NCI-H2107 (cell line): ENCODE measurements at places on chromosomes 16 and 17.

- no peak for DNase-seq
These were observed 4.2 kb downstream of the MATCAP1 start for GRCh38 chr16:67179421-67180080.

DNA sequence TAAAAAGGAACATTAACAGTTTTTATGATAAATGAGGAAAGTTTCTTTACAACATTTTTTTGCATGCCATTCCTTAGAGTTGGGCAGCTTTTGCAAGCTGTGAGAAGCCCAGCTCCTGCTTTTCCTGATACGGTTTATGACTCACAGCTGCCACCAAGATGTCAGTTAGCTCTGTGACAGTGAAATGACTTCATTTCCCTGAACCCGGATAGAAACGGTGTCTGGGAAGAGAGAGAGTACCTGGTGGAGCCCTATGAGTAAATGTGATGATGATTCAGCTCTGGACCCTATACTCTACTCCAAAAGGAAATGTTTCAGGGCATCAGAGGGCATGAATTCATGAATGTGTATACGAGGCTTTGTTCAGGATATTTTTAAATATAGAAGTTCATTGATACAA lies 366.3 kb upstream of the HSBP1 start:
- no peak for DNase-seq

GRCh38 chr17:2013994-2014317 lies 11.2 kb downstream of the RTN4RL1 start:
- DNase-seq, result no peak

DNA sequence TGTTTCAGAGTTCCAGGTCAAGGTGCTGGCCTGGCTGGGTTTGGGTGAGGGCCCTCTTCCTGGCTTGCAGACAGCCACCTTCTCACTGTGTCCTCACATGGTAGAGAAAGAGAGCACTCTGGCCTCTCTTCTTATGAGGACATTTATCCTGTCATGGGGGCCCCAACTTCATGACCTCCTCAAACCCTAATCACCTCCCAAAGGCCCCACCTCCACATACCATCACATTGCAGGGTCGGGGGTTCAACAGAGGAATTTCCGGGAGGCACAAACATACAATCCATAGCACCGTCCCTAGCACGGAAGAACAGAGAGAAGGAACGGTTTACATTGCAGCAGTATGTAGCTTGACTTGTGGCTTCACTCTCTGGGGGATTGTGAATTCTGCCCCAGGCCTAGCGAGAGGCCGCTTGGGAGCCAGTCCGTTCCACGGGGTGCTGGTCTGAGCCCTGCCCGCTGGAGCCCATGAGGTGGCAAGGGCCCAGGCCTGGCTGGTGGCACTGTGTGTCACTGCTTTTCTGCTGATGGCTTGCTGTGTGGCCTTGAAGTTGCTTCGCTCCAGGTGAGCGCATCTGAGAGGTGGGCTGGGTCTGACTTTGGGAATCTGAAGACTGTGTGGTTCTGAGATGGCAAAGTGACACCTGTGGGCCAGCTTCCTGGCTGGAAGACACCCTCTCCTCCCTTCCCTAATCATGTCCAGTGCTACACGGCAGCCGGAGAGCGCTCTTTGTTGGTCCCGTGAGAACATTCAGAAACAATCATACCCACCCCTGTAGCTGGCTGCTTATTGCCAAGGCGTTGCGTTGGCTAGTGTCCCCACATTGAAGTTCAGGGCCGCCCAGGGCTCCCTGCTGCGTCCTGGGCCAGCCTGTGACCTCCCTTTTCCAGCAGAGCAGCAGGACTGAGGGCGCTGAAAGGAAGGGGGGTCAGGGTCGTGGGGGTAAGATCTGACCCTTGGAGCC lies 98.3 kb downstream of the CMIP start:
- no peak for DNase-seq

GRCh38 chr16:58948244-58948643 lies 214.1 kb upstream of the GOT2 start:
- no peak for DNase-seq

- no peak for DNase-seq
These were observed 101.4 kb downstream of the ITFG1 start for GRCh38 chr16:47359478-47359877.

DNA sequence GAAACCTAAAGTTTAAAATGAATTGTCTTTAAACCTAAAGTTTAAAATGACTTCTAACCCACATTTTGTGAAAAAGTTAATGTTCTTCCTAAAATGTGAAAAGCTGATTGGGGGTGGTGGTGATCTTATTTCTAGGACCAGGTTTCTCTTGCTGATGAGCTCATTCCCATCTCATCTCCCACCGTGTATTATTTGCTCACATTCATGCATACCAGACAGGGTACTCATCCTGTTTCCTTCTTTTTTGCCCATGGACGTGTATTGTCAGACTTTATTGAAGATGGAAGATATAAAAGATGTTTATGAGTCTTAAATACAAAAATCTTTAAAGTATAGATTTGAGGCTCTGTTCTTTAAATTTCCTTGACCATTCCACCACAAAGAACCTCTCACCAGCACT lies 70.1 kb upstream of the MPHOSPH6 start:
- DNase-seq, result no peak

GRCh38 chr16:88910284-88911135 lies 44.0 kb upstream of the PABPN1L start:
- no peak for DNase-seq

DNA sequence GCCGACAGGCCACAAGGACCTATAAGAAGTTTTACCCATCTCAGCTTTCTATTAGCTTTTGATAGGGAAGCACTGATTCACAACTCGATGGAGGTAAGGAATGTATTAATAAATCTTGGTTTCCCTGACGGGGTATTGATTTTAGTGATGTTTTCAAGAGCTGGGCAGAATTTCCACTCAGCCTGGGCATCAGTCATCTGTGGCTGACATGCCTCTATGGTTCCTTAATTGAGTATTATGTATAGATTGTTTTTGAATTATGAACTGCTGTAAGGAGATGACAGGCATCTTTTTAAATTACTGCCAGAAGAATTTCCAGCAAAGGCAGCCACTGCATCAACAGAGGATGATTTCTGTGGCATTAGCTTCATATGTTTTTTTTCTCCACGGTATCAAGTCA lies 128.6 kb downstream of the CPPED1 start:
- DNase-seq, result no peak

DNA sequence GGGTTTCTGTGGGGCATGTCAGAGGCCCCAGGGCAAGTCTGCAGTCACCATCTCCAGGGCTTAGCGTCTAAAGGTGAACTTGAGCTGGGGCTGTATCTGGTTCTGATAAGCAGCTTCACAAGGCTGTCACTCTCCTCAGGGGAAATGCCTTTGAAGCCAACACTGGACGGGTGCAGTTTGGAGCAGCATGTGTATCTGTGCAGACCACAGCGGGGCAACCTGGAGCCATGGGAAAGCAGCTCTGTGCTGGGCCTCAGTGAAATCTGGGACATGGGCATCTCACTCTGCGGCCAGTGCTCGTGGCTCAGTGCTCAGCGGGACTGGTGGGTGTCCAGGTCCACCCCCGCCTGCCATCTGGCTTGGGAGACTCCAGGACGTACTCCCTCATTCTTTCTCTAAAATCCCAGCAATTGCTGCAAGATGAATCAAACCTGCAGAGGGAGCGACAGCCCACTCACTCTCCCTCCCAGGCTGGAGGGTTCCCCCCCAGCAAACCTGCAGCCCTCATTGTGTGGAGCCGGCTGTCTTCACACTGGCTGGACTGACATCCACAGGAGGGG lies 63.5 kb downstream of the PRMT7 start:
- DNase-seq, result no peak

- DNase-seq, result no peak
These were observed 2.8 kb downstream of the MYCBPAP start for GRCh38 chr17:50511058-50511457.

- DNase-seq, result no peak
These were observed 23.9 kb downstream of the NLRC3 start for GRCh38 chr16:3553138-3553923.

- DNase-seq, result no peak
These were observed 18.7 kb downstream of the DCUN1D3 start for GRCh38 chr16:20881503-20881878.

DNA sequence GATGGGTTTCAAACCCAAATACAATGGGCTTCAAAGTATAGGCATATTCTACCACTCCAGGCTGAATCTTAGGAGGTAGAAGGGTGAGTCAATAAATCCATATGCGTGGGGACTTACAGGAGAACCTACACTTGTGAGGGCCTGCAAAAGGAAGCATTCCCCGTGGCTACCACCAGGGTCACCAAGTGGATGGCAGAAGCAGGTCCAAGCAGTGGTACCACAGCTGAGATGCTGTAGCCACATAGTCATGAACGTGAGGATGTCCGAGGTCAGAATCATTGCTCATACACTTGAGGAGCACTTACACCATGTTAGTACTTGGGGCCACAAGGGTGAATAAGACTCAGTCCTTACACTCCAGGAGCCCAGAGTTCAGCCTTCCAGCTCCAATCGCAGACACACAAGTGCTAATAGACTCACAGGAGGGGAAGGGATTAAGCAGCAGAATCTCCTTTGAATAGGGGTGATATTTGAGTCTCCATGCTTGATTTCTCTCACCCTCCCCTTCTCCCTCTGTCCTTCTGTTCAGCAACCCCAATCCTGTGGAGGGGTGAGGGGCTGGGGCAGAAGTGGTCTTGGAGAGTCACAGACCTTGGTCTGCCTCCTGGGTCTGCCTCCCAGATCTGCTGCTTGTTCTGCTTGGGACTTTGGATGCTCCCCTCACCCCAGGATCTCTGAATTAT lies 42.5 kb upstream of the ASIC2 start:
- DNase-seq, result no peak

DNA sequence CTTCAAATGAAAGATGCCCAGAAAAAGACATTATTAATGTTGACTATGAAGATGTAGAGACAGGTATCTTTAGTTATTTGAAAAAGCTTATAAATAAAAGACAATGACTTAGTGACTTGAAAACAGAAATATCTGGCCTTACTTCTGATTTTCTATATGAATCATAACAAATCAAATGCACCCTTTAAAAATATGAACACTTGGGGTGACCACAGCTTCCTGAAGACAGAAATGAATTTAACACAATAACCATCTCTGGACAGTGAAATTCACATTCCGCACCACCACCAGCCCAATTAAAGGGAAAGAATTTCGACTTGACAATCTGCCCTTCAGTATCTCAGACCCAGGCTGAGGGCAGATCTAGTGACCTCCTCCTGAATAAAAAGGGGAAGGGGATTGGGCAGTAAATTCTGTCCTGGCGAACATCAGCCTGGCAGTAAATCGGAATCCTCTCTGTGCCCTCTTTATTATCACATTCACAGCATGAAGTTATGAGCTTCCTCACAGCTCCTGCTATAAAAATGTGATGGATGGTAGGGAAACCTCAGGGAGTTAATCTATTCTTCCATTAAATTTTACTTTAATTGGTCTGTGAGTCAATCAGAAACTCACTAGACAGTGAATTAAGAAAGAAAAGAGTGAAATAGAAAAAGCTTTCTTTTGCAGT lies 131.5 kb downstream of the SNX11 start:
- no peak for DNase-seq

DNA sequence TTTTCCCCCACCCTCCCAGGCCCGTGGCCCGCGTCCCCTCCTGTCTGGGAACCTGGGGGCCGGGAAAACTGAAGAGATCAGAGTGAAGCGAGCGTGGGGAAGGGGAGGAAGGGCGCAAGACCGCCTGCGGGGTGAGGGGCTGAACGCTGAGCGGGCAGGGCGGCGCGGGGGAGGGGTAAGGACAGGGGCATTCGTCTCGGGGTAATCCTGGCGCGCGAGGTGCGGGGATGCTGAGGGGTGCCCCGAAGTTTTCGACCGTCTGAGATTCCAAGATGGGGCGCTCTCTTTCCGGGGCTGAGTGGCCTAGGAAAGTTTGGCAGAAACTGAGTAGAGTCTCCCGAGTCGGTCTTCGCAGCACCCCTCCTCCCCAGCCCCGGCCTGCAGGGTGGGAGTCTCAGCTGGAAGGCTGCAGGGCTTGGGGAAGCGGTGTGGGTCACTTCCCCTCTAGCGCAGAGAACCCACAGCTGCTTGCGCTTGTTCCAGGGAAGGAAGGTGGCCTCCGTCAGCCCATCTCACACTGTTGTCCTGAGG lies 555 bp downstream of the TTYH2 start:
- no peak for DNase-seq

DNA sequence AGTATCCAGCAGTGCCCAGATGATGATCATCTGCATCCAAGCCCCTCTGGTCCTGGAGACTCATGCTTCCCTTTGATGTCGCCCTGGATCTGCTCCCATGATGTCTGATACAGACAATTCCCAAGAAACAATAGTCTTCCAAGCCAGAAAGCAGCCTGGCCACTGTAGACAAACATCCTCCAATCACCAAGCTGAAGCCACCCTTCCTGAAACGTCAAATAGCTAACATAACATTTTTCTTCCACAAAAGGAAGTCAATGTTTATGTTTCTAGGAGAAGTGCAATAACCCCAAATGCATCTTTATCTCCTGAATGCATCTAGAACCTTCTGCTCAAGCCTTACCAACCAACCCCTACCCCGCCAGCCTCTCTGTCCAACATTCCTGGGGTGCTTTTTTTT lies 1.2 kb upstream of the DPEP2 start:
- no peak for DNase-seq

DNA sequence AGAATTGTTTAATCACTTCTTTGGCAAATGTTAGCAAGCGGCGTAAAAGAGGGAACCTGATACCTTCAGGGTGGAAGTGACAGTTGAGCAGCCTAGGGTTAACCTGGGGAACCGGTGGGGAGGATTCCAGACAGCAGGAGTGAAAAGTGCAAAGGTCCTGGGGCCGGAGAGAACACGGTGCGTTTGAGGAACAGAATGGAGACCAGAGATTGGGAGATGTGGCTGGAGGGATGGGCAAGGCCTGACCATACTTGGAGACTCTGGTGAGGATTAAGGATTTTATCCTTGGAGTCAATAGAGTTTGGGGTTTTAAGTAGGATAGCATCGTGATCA lies 2.3 kb upstream of the ZNF500 start:
- no peak for DNase-seq

DNA sequence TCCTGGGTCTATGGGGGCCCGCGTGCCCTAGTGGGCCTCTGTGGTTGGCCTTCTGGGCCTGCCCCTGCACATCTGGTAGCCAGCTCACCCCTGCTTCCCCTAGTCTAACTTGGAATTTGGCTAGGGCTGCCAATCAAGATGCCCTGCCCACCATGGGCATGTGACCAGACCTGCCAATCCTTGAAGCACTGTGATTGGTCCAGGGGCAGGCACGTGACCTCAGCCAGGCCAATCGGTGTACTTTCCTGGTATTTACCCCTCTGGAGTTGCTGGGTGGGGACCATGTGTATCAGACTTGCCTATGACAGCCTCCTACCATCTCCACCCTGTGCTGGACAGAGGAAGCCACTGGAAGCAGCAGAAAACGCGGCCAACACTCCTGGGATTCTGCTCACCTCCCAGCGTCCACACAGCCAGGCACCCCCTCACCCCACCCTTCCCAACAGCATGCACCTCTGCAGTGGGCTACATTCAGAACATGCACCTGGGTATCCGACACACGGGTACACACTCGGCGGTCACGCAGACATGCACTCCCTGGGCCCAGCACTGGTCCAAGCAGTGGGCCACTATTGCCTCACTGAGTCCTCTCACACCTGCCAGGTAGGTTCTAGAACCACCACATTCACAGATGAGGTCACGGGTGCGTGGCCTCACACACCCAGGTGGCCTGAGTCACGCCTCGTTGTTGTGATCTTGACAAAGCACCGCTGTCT lies 96.9 kb downstream of the RBFOX3 start:
- DNase-seq, result no peak
